ENCODE measurements at places on chromosomes 2 and 18. TPM values are rescaled to one million over a fixed set of nuclear protein-coding genes. Genes with fewer than 3 reads are reported as not detected.

GRCh38 chr2:201135386-201135785 is 19.4 kb downstream of the CFLAR start:
- DNase-seq, result no peak
- peaks cover 19% of the 10 kb centered on the region for H3K4me1 ChIP-seq
- H3K36me3 ChIP-seq, result peaks cover 49% of the 10 kb centered on the region

DNA sequence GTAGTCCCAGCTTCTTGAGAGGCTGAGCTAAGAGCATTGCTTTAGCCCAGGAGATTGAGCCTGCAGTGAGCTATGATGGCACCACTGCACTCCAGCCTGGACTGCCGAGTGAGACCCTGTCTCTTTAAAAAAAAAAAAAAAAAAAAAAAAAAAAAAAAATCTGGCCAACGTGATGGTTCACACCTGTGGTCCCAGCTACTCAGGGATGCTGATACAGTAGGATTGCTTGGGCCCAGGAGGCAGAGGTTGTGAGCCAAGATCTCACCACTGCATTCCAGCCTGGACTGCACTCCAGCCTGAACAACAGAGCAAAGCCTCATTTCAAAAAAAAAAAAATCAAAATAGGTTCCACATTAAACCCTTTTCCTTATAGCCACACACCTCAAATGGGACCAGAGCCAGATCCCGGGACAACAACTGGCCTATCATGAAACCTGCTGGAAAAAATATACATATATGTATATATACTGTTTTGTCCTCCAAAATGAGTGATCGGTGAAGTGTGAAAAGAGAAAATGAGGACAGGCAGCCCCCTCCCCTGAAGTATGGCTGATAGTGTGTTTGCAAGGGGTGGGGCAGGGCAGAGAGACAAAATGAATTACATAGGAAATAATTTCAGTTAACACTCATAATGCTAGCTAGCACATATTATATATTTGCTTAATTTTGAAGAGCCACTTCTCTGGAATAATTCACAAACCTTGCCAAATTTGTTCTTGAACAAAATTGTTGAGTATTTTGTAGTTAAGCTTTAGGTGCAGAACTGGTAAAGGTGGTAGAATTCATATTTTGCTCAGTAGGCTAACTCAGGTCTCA is 22.9 kb downstream of the MAPRE2 start:
- H3K4me3 ChIP-seq, result no peak overlapping the region
- H3K4me1 ChIP-seq, result peaks cover 14% of the 10 kb centered on the region
- no peaks in the 10 kb centered on the region for H3K27me3 ChIP-seq
- H3K36me3 ChIP-seq, result no peaks in the 10 kb centered on the region
- H3K27ac ChIP-seq, result no peak overlapping the region
- DNase-seq, result no peak

- no peaks in the 10 kb centered on the region for H3K4me1 ChIP-seq
- H3K4me3 ChIP-seq, result no peak overlapping the region
- H3K27me3 ChIP-seq, result no peaks in the 10 kb centered on the region
- no peak for DNase-seq
Observed at GRCh38 chr2:132441051-132441450, 24.4 kb downstream of the GPR39 start.

DNA sequence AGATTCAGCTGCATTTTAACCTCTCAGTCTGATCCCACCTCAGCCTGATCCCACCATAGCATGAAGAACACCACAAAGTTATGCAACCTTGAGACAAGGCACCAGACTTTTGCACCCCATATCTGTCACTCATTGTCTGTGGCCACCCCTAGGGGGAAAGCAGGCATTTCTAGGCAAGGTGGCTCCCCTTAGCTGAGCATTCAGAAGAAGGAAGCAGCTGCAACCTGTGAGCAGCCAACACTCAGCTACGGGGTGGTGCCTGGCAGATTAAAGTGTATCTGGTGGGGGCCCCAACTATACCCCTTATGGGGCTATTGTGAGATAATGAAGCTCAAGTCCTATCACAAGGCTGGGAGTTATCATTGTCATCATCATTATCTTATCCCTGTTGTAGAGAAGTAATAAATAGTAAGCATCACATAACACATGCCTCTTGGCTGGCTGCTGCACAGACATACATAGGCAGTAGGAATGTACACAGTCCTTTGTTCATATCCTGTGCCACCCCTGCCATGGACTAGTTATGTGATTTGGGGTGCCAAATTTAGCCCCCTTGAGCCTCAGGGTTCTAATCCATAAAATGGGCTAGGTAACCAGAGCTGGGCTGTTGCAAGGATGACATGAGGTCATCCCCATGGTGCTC is 20.6 kb upstream of the TMEM163 start:
- H3K36me3 ChIP-seq, result no peaks in the 10 kb centered on the region
- no peak overlapping the region for H3K4me3 ChIP-seq
- no peaks in the 10 kb centered on the region for H3K27me3 ChIP-seq

DNA sequence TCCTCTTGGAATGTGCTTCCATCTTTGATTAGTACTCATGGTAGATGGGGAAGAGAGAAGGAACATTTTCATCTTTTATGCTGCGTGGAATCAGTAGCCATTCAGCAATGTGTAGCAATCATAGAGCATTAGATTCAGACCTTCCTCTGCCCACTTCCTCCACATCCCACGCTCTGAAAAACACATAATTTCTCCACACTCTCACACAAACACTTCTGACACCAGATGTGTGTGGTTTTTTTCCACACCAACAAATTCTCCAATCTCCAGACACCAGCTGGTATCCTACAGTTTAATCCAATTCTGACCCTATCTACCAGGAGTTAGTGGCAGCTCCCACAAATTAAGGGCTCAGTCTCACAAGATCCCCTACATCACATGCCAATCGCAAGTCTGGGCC is 103.3 kb downstream of the AOX1 start:
- no peaks in the 10 kb centered on the region for H3K27me3 ChIP-seq
- no peak overlapping the region for H3K4me3 ChIP-seq
- H3K36me3 ChIP-seq, result no peaks in the 10 kb centered on the region
- H3K4me1 ChIP-seq, result no peaks in the 10 kb centered on the region
- no peak overlapping the region for H3K27ac ChIP-seq

GRCh38 chr18:526681-527080 is 26.2 kb upstream of the COLEC12 start:
- no peak overlapping the region for H3K4me3 ChIP-seq
- no peaks in the 10 kb centered on the region for H3K27me3 ChIP-seq
- peaks cover 33% of the 10 kb centered on the region for H3K4me1 ChIP-seq
- H3K36me3 ChIP-seq, result no peaks in the 10 kb centered on the region

DNA sequence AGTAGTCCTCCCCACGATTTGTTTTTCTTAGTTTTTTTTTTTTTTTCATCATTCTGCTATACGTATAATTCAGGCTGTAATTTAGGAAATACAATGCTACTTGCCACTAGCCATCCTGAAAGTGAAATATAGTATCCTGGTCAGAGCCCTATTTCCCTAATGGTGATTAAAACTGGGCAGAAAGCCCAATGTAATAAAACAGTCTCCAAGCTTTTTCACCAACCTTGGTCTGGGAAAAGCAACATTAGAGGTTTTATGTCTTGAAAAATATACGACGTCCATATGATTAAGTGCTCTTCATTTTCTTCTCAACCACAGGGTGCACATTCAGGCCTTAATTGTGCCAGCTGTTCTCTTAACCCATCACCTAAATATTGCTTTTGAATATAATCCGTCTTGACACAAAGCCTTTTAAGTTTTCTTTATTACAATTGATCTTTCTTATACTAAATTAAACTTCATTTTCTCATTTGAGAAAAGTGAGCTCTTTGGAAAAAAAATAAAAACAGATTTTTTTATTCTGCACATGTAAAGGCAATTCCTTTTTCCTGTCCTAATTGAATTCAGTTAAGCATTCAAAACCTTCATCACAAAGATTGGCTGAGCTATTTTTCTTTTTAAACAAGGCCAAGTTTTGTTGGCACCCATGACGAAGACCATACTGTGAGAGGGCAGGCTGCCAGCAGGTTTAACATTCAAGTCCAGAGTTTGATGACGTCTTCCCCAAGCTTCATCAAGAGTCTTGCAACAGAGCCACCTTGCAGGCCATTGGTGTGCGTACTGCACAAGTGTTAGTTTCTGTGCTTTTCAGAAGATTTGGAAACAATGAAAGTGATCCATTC is 52.7 kb downstream of the MAP2 start:
- H3K27me3 ChIP-seq, result no peaks in the 10 kb centered on the region
- H3K27ac ChIP-seq, result no peak overlapping the region

- DNase-seq, result no peak
- no peaks in the 10 kb centered on the region for H3K4me1 ChIP-seq
- H3K27ac ChIP-seq, result no peak overlapping the region
- H3K36me3 ChIP-seq, result no peaks in the 10 kb centered on the region
- H3K27me3 ChIP-seq, result no peaks in the 10 kb centered on the region
Observed at GRCh38 chr2:111108745-111109271, 11.9 kb upstream of the BCL2L11 start.

GRCh38 chr2:5360081-5360480 is 332.1 kb upstream of the SOX11 start:
- no peaks in the 10 kb centered on the region for H3K27me3 ChIP-seq
- H3K36me3 ChIP-seq, result no peaks in the 10 kb centered on the region
- no peak for DNase-seq
- no peak overlapping the region for H3K4me3 ChIP-seq
- no peaks in the 10 kb centered on the region for H3K4me1 ChIP-seq

The C2orf80 gene
- not detected for total RNA-seq

The SERPINB3 gene
- not detected for total RNA-seq

The TRABD2A gene
- total RNA-seq, result 0.54 TPM

The LBX2 gene
- total RNA-seq, result 0.54 TPM

Measured in thoracic aorta (tissue), 2 donors.